ENCODE measurements at places on chromosomes 2 and 18.
A peak's percentile ranks its signal among the peaks of the same experiment; 100 is the strongest.

- no peak for DNase-seq
These were observed 131.8 kb downstream of the FAM210A start for GRCh38 chr18:13594551-13594950.

DNA sequence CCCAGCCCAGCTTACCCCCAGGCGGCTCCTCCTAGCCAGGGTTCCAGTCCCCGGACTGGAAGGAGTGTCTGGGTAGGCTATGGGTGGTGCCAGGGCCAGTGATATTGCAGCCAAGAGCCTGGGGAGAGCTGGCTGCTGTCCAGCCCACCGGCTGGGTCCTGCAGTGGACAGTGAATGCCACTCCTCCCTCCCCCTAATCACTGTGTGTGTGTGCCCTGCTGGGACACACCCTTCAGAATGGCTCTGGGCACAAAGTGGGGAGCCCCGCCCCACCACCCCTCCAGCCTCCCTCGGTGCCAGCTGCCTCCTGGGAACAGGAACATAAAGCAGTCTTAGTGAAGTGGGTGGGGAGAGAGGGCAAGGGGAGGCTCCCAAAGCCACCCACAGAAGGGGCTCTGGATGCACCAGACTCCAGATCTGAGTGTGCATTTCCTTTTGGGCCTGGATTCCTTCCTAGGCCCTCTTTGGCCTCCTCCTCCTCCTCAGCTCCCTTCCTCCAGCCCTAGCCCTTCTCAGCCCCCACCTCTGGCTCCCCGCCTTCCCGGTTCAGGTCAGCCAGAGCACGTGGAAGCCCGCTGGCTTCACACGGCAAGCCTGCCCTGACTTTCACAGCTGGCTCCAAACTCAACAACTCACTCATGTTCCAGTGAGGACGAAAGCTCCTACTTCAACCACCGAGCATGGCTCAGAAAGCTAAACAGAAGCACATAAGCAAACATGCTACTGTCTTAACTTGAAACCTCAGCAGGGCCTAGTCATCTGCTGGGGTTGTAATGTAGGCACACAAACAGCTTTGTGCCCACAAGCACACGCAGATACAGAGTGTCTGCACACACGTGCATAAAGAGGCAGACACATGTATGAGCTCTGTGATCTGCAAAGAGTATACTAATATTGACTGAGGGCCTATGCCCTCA, 209.2 kb upstream of the SMAD2 start:
- DNase-seq: peak; percentile 28

GRCh38 chr2:174662859-174663258, 65.3 kb upstream of the WIPF1 start:
- no peak for DNase-seq

GRCh38 chr2:45598545-45598944, 12.5 kb downstream of the SRBD1 start:
- DNase-seq: no peak

DNA sequence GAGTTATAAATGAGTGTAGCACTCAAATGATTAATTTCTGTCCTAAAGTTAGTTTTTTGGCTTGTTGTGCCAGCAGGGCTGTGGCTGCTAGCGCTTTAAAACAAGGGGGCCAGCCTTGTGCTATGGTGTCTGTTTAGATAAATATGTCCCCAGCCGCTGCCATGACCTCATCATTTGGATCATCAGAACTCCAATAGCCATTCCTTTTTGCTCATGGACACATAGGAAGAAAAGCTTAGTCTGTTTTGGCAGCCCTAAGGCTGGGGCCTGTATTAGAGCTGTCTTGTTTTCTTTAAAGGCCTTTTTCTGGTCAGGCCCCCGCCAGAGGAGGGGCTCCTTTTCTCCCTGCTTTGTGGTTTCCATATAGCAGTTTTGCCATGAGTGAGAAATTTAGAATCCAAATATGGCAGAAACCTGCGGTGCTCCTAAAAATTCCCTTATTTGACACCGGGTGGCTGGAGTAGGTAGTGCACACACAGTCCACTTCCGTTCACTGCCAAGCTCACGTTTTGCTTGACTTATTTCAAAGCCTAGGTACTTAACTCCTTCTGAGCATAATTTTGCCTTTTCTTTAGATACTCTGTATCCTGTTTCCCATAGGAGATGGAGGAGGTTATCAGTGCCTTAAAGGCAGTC, 60.4 kb upstream of the SLC35G4 start:
- no peak for DNase-seq

DNA sequence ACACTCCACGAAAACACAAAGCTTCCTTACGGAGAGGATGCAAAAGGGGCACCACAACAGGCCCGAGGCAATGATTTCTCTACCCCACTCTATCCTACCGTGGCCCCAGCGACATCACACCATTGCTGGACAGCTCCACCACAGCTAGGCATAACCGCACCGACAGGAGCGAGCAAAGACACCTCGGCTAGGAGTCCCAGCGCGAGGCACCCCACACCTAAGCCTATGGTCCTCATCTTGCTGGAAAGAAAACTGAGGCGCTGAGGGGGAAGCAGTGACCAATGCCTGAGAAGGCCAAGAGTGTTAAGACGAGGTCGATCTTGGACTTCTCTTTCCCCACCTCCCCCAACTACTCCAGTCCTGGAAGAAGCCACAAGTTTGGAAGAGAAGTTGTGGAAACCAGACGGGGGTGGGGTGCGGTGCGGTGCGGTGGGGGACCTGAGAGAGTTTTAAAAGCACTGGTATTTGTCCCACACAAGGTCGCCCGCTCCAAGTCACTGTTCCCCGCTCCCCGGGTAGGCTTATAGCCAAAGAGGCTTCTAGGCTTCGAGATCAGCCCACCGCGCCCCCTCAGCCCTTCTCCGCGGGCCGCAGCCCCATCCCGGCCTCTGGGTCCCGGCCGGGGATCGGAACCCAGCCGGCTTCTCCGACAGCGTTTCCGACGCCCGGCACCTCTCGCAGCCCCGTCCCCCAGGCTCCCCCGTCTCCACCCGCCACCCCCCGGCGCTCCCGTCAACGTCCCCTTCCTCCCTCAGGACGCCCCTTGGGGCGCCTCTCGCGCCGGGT, 766 bp downstream of the PDE6D start:
- no peak for DNase-seq

- no peak for DNase-seq
These were observed 217.0 kb downstream of the ANAPC1 start for GRCh38 chr2:111667001-111667400.

All from NCI-H187 treated with DMSO at 0.1 percent for 48 hours (cell line).